DND-41 (cell line): ENCODE measurements at places on chromosomes 4 and X.

GRCh38 chr4:120617171-120617570 is 305.4 kb downstream of the PRDM5 start:
- no peak for DNase-seq

GRCh38 chrX:50098749-50099148 is 102.1 kb downstream of the AKAP4 start:
- no peak for DNase-seq

DNA sequence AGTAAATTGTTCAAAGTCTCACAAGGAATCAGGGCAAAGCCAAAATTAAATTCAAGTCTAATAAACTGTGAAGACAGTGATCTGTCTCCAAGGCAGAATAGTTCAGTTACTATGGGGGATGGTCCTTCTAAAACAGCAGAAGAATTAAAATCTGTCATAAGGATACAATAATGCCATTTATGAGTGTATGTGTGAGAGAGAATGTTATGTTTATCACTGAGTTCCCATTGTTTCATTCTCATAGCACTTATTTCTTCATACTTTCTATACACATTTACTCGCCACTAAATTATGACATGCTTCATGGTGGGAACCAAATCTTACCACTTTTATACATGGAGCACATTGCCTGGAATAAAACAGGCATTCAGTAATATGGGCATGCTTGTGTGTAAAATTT is 102.5 kb downstream of the AMMECR1 start:
- DNase-seq, result no peak

GRCh38 chr4:114599231-114599902 is 760 bp downstream of the UGT8 start:
- DNase-seq, result no peak

DNA sequence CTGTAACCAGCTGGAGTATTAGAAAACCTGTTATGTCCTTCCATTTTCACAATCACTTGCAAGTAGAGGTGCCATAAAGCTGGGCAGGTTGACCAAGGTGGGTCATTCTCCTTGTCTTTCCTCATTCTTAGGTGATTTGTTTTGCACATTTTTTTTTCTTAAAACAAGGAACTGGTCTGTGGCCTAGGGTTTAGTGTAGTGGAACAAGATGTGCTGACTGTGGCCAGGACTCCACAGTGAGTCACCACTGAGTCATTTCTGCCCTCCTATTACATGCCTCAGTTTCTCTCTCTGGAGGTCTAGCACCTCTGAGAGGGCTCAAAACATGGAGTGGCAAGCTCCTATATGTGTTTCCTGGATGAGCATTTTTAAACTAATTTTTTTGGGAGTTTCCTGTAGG is 355.9 kb downstream of the GPM6A start:
- no peak for DNase-seq

DNA sequence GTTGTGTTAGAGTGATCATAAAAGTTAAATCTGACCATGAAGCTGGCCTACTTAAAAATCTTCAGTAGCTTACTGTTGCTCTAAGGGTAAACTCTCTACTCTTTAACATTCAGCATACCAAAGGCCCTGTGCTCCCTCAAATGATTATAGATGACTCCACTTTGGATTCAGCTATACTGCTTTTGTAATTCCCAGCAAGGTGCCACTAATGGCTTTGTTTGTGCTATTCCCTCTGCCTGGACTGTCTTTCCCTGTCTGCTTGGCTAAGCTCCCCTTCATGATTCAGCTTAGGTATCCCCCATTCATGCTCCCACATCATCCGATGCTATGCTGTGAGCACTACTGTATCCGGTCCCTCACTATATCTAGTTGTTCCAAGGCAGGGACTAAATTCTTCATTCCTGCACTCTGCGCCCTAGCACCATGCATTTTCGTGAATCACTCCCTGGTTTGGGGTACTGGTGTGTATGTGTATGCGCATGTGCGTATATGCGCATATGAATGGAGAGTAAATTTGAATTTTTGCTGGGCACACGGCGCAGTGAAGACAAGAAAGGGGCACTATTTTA is 453 bp upstream of the PBDC1 start:
- DNase-seq, result no peak

DNA sequence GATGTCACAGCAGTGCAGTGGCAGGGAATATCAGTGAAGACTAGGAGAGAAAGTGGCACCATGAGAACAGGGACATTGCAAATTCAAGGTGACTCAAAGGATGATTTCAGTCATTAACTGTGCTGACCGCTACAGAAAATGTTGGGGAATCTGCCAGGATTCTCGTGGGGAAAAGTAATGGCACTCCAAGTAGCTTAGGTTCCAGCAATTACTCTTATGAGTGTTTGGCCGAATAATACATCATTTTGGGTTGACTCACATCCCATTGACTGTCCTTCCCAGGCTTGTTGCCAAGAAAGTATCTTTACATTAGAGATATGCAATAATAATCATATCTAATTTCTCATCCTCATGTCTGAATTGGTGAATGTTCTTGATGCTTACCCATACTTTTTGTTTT is 1411.1 kb upstream of the PCDH7 start:
- DNase-seq, result no peak

- no peak for DNase-seq
These were observed 298.8 kb upstream of the TAPT1 start for GRCh38 chr4:16524911-16525554.

GRCh38 chr4:84317513-84317912 is 181.6 kb downstream of the NKX6-1 start:
- no peak for DNase-seq

DNA sequence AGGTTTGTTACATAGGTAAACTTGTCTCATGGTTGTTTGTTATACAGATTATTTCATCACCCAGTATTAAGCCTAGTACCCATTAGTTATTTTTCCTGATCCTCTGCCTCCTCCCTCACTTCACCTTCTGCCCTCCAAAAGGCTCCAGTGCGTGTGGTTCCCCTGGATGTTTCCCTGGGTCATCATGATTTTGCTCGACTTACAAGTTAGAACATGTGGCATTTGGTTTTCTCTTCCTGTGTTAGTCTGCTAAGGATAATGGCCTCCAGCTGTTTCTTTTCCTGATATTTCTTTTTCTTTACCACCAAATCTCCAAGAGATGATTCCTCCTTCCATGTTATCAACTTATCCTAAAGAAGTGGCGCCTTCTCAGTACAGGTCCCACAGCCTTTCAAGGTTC is 543.1 kb upstream of the ADGRL3 start:
- no peak for DNase-seq

DNA sequence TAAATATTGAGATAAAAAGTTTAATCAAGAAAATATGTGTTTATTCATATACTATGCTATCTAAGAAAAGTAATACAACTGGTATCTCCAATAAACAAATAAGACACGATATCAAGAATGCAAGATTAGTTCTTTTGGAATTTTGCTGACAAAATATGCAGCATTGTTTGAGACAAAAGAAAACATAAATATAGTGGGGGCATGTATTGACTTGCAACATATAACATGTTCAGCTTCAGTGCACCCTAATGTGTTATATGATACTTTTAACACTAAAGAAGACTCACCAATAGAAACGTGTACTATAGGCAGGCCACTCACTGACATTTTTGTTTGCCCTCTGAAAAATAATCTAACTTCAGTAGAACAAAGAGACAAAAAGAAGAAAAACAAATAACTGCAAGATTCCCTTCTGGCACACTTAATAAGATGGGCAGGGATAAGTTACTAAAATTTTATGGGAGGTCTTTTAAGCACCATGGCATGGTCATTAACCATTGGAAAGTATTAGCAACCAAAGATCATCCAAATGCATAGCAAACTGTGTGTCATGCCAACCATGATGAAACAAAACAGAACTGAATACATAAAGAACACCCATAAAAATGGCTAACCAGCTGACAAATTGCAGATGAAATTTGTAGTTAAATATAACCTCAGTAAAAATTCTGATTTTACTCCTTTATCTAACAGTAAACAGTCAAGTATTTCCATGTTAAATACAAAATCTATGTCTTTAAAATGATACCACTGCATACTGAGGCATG is 447.9 kb upstream of the FAM241A start:
- DNase-seq, result no peak

GRCh38 chr4:13601048-13601447 is 26.5 kb downstream of the BOD1L1 start:
- DNase-seq, result no peak

DNA sequence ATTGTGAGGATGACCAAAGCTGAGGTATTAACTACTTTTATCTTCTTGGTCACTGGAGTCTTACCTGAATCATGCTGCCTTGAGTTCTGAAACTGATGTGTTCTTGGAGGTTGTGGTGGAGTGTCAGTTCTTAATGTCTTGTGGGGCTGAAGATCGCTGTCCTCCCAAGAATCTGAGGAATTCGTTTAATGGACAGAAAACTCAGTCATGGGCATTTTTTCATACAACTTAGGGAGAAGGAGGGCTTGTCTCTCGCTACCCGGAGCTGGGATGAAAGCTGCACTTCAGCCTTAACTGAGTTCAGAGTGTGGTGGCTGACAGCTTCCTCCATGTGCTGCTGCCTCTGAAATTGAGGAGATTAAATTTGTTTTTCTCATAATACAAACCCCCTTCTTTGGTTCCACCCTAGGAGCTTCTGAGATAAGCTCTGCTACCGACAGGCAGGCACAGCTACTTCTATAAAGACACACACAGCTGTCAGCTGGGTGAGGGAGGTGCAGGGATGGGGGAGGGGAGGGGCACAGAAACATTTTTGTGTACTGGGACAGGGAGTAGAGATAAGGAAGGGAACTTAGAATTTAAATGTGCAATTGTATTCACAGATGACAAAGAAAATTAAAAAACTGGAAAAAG is 30.8 kb downstream of the RBBP7 start:
- DNase-seq, result no peak

- no peak for DNase-seq
These were observed 31.4 kb downstream of the RGS12 start for GRCh38 chr4:3324093-3324815.

GRCh38 chr4:36081185-36081584 is 163.1 kb downstream of the ARAP2 start:
- DNase-seq, result no peak
